ENCODE measurements at places on chromosomes 6 and 20.

GRCh38 chr20:5550733-5551529 lies 199.3 kb upstream of the SHLD1 start:
- DNase-seq: no peak

GRCh38 chr6:18266523-18266912 lies 2.2 kb upstream of the DEK start:
- DNase-seq: no peak

DNA sequence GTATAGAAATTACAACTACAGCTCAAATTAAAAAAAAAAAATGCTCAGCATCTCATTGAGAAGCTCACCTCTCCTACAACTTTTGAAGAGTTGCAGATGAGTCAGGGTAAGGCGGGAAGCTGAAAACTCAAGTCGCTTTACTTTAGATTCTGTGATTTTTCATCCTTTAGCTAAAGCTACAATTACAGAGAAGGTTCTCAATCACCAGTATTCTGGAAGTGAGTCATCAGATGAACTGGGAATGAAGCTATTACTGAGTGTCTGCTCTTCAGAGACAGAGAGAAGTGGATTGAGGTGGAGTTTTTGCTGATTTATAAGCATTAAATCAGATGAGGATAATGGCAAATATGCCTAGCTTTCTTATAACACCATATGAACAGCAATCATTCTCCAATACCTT lies 91.9 kb downstream of the TFAP2A start:
- no peak for DNase-seq

- DNase-seq: no peak
Observed at GRCh38 chr6:166901626-166902025, 54.7 kb downstream of the RNASET2 start.

- no peak for DNase-seq
Observed at GRCh38 chr6:7258231-7258763, 54.7 kb downstream of the SSR1 start.

DNA sequence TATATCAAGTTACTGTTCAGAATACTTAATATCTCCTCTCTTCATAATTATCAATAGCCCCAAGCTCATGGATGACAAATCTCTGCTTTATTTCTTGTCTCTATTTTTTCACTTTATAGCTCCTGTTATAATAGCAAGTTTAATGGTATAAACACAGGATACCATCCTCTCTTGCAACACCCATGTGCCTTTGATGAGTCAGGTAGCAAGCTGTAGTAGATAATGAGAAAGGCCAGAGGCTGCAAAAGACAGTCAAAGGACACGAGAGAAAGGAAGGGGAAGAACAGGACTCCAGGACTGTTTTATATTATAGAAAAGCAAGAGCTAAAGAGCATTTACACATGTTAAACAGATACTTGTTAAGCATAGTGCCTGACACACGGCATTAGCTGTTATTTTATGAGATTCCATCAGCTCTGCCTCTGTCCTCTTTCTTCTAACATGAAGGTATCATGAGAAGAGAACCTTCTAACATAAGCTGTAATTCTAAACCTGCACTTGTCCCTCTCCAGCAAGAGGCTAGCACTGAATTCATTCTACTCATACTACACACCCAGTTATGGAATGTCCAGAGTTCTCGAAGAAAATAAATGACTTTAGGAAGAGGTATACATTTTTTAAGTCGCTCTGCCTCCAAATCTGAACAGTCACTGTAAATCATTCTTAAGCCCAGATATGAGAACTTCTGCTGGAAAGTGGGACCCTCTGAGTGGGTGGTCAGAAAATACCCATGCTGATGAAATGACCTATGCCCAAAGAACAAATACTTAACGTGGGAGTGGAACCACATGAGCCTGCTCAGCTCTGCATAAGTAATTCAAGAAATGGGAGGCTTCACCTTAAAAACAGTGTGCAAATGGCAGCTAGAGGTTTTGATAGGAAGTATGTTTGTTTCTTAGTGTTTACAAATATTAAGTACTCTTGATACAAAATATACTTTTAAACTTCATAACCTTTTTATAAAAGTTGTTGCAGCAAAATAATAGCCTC lies 45.0 kb downstream of the NT5E start:
- DNase-seq: no peak

All from Caco-2 (cell line).